ENCODE measurements at places on chromosomes 11 and 22. TPM values are rescaled to one million over a fixed set of nuclear protein-coding genes. Genes with fewer than 3 reads are reported as not detected.

- no peak for ATAC-seq
Observed at GRCh38 chr22:46172522-46173110, 22.3 kb downstream of the PPARA start.

DNA sequence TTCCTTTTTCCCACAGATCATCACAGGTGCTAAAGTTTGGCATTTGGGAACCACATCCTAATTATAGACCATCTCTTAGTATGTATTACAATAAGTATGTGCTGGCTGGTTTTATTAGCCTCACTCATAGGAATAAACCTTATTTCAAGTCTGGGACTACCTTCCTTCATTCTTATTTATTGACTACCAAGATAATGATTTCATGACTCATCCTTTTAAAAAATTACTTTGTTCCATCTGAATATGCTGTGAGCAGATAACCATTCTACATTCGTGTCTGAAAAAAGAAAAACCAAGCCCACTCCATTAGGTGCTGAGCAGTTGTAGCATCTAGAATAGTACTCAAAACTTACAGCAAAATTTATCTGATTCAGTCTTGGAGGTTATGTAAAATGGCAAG lies 12.3 kb downstream of the TNRC6B start:
- ATAC-seq = peak; percentile 28

P2RY2 gene
- total RNA-seq = 0.14 TPM

GRCh38 chr22:42357634-42358296 lies 74.4 kb downstream of the NFAM1 start:
- no peak for ATAC-seq

DNA sequence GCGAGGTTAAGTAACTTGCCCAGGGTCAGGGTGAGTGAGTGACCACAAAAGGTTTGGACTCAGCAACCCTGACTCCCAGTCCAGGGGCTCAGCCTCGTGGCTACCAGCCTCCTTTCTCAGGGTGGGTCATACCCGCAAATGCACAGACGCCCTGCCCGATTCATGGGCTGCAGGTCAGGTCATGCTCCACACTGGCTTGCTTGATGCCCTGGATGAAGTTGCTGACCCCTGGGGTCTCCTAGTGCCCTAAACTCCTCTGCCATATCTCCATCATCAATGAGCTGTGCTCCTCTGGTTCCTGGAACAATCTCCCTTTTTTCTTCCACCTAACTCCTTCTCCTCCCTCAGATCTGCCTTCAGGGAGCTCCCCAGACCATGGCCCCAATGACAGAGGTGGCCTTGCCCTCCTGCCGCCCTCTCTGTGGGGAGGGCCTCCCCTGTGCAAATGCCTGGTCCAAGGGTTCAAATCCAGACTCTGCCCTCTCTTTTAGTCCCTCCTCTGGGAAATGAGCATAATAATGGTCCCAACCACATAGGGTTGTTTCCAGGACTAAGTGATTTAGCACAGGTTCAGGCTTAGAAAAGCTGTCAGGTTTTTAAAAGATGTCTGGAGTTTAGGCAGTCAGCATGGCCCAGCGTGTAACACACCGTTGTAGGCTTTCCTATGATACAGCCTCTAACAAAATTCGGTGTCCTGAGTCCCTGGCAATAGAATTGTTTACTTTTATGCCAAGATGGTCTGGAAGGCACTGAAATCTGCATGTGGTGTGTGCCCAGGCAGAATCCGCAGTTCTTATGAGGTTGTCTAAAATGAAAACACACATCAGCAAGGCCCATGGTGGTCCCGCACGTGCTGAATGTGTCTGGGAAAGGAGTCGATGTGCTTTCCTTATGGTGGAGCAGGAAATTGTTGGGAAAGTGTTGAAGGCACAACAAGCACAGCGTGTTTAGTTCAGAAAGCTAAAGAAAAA lies 63.6 kb downstream of the CD82 start:
- no peak for ATAC-seq

OR56A1 gene
- 0.09 TPM for total RNA-seq

DNA sequence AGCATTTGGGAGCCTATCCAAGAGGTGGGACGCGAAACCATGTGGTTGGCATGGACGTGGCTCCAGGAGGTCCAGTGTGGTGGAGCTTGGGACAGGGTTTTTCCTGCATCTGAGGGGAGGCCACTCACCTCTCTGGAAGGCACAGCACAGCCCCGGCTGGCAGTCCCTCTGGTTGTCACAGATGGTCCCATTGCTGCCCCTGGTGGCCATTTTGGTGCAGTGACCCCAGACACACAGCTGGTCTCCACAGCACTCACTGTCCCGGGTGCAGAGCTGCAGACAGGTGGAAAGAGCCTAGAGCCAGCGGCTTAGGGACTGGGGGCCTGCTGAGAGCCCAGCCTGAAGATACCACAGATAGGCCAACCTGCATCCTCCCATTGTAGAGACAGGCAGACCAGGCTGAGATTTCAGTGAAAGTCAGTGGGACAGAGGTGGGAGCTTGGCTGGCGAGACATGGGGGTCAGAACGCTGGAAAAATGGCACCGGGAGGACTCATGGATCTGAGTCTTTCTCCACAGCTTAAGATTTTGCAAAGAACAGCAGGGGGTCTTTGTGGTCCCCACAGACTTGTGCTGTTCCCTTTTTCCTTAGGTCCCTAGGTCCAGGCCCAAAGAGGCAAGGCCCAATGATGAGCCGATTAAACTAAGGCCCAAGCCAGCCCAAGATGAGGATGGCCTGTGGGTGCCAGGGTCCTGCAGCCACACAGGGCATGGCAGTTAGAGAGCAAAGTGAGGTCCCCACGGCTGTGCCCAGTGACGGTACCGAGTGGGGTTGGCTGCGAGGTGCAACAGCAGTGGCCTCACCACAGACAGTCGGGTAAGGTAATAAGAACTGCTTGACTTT lies 41.4 kb downstream of the DKK3 start:
- peak; percentile 90 for ATAC-seq

NRXN2 gene
- total RNA-seq = 0.54 TPM

MS4A14 gene
- 0.43 TPM for total RNA-seq

DNA sequence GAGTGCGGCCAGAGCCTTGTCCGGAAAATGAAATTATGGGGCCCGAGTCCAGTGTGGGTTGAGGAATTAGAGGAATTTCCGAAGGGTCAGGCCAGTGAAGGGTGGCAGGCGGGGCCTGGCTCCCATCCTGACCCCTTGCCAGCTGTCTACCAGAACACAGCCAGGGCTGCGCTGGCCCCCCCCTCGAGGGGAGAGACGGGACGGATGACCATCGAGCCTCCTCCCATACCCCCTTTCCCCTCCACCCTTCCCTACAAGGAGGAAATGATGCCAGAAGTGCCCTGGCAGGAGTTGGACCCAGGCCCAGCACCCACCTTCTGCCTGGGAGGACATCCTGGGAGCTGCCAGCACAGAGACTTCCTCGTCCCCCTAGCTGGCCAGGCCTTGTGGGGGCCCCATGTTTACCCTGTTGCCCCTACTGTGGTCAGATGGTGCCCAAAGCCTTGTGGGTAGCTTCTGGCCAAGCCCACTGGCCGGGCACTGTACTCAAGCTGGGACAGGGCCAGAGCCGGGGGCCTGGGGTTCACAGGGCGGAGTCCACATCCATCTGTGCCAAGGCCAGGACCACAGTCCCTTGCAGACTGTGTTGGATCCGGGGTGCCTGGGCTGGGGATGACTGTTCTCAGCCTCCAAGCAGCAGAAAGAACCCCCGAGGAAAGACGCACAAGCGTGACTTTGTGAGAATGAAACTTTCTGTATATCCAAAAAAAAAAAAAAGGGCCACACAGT lies 20.8 kb downstream of the ARVCF start:
- ATAC-seq = no peak

MB gene
- total RNA-seq = 0.76 TPM

DNA sequence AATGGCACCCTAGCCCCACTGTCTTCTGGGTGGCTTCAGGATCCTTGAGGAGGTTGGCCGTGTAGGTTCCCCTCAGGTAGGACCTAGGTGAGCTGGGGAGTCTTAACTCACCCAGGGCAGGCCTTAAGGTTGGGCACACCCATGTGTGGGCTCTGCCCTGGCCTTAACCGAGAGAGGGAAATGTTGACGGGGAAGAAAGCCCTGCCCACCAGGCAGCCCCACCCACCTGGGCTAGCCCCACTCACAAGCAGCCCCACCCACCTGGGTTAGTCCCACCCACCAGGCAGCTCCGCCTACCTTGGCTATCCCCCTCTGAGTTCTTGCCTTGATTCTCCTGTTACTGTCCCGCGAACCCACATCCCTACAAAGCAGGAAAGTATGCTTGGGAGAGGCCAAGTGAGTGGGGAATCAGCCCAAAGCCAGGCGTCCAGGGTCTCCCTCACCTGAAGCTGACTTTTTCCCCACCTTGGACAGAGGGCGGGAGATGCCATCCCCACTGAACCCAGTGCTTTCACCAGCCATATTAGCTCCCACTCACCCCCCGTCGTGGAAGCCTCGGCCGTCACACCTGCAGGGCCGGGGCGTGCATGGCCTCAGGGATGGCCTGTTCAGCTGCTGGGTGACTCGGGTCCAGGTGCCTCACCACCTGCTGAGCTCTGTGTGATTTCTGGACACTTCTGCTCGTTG lies at the start of gene MYEOV:
Gene MYEOV (plus strand): TSS at position 337 of the 687 bp plus-strand sequence. CDS start 1,200 bp downstream, outside the sequence.
- no peak for ATAC-seq

DNA sequence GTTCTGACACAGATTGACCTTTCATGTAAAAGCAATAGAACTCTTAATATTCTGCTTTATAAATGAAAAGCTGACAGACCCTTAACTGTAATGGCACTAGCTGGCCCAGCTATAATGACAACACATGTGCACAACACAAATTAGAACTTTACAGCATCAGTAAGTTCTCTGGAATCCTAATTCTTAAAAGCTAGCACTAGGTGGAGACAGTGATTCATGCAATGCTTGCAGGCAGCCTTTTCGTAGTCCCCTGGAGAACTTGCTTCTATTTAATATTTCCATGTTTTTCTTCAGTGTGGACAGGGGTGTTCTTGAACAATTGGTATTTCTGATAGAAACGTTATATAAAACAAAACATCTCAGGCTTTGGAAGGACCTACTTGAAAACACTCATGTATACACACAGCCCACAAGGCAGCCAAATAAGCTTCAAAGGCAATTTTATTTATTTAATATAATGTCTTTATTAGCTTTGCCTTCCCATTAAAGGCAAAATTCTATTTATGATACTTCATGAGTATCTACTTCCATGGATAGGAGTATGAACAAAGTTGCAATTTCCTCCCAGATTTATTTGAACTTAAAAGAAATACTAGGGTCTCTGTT lies 374.3 kb upstream of the MPPED2 start:
- ATAC-seq = peak; percentile 32

GRCh38 chr11:121038648-121039409 lies 14.9 kb downstream of the TBCEL start:
- no peak for ATAC-seq

OR52H1 gene
- 0.83 TPM for total RNA-seq

DNA sequence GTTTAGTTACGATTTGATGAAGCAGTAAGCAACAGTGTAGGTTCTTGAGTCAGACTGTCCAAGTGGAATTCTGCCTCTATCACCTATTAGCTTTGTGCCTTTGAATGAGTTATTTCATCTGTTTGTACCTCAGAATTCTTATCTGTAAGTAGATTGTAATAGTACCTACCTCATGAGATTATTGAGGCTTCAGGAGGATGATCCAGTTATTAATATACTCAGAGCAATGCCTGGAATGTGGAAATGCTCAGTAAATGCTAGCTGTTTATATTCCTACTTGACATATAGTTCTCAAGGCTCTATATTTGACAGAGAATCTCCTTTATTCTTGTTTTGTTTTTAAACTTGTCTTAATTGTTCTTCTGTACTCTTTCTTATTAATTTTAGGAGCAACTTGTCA lies 70.1 kb downstream of the SFI1 start:
- ATAC-seq = no peak

TEX12 gene
- 0.17 TPM for total RNA-seq

- ATAC-seq = peak; percentile 14
Observed at GRCh38 chr22:30287648-30288418, 1.5 kb downstream of the CASTOR1 start.

DNA sequence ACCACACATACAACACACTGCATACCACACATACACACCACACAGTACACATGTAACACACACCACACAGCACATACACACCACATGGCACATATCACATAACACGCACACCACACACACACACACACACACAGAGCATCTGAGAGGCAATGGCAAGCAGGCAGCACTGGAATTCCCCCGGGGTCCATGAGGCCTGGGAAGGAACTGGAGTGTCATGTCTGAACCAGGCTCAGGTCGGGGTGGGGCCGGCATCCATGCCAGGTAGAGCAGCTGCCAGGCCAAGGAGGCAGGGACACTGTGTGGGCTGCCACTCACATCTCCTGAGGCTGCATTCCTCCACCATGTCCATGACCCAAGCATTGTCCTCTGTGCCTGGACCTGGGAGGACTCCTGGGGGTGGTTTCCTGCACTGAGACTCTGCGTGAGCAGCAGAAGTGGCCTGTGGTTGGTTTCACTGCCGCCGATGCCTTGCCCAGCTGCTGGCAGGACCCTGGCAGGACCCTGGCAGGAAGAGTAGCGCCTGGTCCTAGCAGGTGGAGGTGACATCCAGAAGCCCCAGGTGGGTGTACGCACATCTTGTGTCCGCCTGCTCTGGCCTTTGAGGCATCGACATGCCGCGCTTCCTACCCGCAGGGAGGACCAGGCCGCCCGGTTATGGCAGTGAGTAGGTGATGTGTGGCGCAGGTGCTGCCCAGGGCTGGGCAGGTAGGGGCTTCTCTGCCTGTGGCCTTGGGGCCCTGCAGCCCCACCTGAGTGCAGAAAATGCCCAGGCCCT lies 1280.4 kb downstream of the TBC1D22A start:
- ATAC-seq = no peak

- no peak for ATAC-seq
Observed at GRCh38 chr11:66324664-66325063, 7.8 kb upstream of the CD248 start.

DNA sequence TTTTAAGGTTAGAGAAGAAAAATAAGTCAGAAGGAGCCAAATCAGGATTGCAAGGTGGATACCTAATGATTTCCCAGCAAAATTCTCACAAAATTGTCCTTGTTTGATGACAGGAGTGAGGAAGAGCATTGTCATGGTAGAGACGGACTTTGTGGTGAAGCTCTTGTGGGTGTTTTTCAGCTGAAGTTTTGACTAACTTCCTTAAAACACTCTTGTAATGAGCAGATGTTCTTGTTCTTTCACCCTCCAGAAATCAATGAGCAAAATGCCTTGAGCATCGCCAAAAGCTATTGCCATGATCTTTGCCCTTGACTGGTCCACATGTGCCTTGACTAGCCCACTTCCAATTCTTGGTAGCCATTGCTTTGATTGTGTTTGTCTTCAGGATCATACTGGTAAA lies 20.0 kb downstream of the CALCB start:
- ATAC-seq = no peak

DNA sequence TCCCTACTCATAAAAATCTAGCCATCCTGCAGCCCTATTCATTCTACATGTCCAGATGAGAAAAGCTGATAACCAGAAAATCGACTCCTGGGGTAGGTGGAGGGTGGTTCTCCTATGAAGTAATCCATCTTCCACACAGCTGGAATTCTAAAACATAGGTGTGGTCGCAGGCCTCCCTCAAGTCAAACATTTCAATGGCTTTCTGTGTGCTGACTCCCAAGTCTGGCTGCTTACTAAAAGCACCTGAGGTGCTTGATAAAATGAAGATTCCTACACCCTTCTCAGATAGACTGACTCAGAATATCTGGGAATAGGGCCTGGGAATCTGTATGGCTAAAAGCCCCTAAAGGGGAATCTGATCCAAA lies 26.1 kb downstream of the IRAG1 start:
- no peak for ATAC-seq

- ATAC-seq = peak; percentile 3
Observed at GRCh38 chr11:65593518-65594414, 1.8 kb downstream of the KCNK7 start.

- ATAC-seq = no peak
Observed at GRCh38 chr11:2262301-2263070, 7.9 kb downstream of the ASCL2 start.

YAP1 gene
- total RNA-seq = 60.6 TPM
